ENCODE measurements at places on chromosomes 7 and 10. TPM values are rescaled to one million over a fixed set of nuclear protein-coding genes. Genes with fewer than 3 reads are reported as not detected.
A peak's percentile ranks its signal among the peaks of the same experiment; 100 is the strongest.

DNA sequence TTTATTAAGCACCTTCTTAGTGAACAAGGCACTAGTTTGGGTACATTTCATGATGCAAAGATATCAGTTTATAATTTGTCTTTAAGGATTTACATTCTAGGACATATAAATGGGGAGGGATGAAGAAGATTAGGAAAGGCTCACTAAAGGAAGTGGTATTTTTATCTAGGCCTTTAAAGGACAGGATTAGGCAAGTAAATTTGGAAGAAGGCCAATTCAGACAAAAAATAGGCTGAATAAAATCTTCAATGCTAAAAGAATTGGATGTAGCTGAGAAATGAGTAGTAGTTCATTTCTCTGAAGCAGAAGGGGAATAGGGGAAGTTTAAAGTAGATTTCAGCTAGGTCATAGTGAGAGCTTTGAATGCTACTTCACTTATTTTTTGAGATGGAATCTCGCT is 4.8 kb upstream of the FAM24B start:
- DNase-seq, result no peak
- H3K27ac ChIP-seq, result peak overlapping the region; percentile 6
- no peak overlapping the region for H3K4me3 ChIP-seq
- peaks cover 8% of the 10 kb centered on the region for H3K4me1 ChIP-seq
- peaks cover 7% of the 10 kb centered on the region for H3K36me3 ChIP-seq

DNA sequence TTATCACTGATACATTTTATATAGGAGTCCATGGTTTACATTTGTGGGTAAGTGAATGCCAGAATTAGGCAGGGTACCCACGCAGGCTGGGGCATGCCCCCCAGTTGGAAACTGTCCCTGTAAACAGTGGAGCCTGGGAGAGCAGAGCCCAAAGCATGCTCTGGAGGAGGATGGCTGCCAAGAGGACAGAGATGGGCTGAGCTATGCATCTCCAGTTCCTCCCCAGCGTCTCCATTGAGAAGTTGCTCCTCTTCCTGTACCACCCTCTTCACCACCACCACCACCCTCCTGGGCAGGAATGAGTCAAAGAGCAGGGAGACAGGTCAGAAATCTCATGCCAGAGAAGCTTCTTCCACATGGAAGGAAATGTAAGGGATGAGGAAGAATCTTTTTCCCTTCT is 67.7 kb upstream of the KMT2E start:
- no peak overlapping the region for H3K27ac ChIP-seq
- peak; percentile 2 for DNase-seq
- H3K36me3 ChIP-seq, result no peaks in the 10 kb centered on the region
- no peaks in the 10 kb centered on the region for H3K4me1 ChIP-seq
- H3K27me3 ChIP-seq, result no peaks in the 10 kb centered on the region

- H3K27me3 ChIP-seq, result no peaks in the 10 kb centered on the region
- no peak overlapping the region for H3K4me3 ChIP-seq
- H3K4me1 ChIP-seq, result peaks cover 15% of the 10 kb centered on the region
- no peak overlapping the region for H3K27ac ChIP-seq
- H3K36me3 ChIP-seq, result peaks cover 30% of the 10 kb centered on the region
Measured at GRCh38 chr7:47327346-47327697, 254.6 kb downstream of the TNS3 start.

- H3K4me1 ChIP-seq, result no peaks in the 10 kb centered on the region
- no peaks in the 10 kb centered on the region for H3K27me3 ChIP-seq
- H3K36me3 ChIP-seq, result no peaks in the 10 kb centered on the region
- H3K4me3 ChIP-seq, result no peak overlapping the region
Measured at GRCh38 chr7:24102988-24103387, 181.0 kb upstream of the NPY start.

DNA sequence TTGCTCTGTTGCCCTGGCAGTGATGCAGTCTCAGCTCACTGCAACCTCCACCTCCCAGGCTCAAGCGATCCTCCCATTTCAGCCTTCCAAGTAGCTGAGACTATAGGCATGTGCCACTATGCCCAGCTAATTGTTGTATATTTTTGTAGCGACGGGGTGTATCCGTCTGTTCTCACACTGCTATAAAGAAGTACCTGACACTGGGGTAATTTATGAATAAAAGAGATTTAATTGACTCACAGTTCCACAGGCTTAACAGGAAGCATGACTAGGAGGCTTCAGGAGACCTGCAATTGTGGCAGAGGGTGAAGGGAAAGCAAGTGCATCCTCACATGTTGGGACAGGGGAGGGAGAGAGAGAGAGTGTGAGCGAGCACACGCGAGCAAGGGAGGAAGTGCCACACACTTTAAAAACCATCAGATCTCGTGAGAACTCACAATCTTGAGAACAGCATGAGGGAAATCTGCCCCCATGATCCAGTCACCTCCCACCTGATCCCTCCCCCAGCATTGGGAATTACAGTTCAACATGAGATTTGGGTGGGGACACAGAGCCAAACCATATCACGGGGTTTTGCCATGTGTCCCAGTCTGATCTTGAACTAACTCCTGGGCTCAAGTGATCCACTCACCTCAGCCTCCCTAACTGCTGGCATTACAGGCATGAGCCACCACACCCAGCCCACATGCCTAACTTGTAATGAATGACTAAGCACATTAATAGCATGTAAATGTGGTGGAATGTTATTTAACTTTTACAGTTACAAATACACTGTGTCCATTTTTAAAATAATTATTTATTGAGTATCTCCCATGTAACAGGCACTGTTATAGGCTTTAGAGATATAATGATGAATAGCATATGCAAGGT is 65.5 kb downstream of the RALA start:
- no peaks in the 10 kb centered on the region for H3K27me3 ChIP-seq
- peaks cover 15% of the 10 kb centered on the region for H3K36me3 ChIP-seq
- H3K27ac ChIP-seq, result peak overlapping the region; percentile 35
- H3K4me1 ChIP-seq, result peaks cover 12% of the 10 kb centered on the region

DNA sequence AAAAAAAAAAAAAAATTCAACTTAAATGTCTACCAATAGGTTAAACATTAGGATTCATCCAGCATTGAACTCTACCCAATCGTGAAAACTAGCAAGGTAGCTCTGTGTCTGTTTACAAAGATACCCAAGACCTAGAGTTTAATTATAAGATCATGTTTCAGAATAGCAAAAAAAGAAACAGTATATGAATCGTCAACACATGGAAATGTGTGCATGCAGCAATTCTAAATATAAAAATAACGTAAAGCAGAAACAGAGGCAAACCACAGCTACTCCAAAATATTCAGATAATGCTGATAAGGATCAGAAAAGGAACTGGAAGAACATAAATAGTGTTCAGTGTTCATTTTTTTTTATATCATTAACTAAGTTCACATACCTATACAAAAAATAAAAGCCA is 68.7 kb downstream of the AFAP1L2 start:
- H3K36me3 ChIP-seq, result no peaks in the 10 kb centered on the region
- no peaks in the 10 kb centered on the region for H3K4me1 ChIP-seq
- DNase-seq, result no peak
- no peak overlapping the region for H3K27ac ChIP-seq

GRCh38 chr10:112223725-112224124 is 40.2 kb upstream of the GPAM start:
- peaks cover 65% of the 10 kb centered on the region for H3K4me1 ChIP-seq
- no peak overlapping the region for H3K4me3 ChIP-seq
- H3K27ac ChIP-seq, result peak overlapping the region; percentile 67
- no peaks in the 10 kb centered on the region for H3K27me3 ChIP-seq

- no peaks in the 10 kb centered on the region for H3K36me3 ChIP-seq
- no peaks in the 10 kb centered on the region for H3K27me3 ChIP-seq
- H3K27ac ChIP-seq, result peak overlapping the region; percentile 98
- peaks cover 26% of the 10 kb centered on the region for H3K4me1 ChIP-seq
- H3K4me3 ChIP-seq, result peak overlapping the region; percentile 32
Measured at GRCh38 chr10:36271627-36272340, 629.7 kb upstream of the FZD8 start.

Gene SMO
- not detected for total RNA-seq

Data from MCF 10A (cell line).